AG20443 (cell line): ENCODE measurements at places on chromosomes 2 and 18.

DNA sequence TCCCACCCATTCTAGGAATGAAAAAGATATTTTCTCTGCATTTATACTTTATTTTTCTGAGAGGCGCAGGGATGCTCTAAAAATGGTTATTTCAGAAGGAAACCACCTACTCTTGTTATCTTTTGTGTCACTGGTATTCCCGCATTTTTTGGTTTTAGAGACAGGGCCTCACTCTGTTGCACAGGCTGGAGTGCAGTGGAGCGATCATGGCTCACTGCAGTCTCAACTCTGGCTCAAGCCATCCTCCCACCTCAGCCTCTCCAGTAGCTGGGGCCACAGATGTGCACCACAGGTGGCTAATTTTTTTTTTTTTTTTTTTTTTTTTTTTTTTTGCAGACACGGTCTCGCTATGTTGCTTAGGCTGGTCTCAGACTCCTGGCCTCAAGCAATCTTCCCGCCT lies 135.9 kb downstream of the NCK2 start:
- DNase-seq = no peak

GRCh38 chr18:4870177-4870773 lies 326.8 kb downstream of the AKAIN1 start:
- DNase-seq = no peak

DNA sequence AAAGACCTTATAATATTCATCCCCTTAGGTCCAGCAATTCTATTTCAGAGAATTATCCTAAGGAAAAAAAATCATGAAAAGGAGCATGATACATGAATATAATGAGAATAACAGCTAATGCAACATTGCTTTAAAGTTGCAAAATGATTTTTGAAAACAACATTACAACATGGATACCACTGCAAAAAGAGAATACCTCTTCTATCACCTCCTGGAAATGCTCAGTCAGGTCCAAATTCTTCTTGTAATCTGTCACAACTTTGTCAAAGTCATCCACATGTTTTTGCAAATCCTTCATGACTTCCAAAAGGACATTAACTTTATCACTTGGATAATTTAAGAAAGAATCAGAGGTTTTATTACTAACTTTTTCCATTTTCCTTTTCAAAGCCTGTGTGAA lies 47.9 kb upstream of the TTN start:
- DNase-seq = no peak

- no peak for DNase-seq
Measured at GRCh38 chr2:71102981-71103681, 26.9 kb downstream of the MCEE start.

GRCh38 chr2:132915812-132916549 lies 246.0 kb upstream of the LYPD1 start:
- no peak for DNase-seq

DNA sequence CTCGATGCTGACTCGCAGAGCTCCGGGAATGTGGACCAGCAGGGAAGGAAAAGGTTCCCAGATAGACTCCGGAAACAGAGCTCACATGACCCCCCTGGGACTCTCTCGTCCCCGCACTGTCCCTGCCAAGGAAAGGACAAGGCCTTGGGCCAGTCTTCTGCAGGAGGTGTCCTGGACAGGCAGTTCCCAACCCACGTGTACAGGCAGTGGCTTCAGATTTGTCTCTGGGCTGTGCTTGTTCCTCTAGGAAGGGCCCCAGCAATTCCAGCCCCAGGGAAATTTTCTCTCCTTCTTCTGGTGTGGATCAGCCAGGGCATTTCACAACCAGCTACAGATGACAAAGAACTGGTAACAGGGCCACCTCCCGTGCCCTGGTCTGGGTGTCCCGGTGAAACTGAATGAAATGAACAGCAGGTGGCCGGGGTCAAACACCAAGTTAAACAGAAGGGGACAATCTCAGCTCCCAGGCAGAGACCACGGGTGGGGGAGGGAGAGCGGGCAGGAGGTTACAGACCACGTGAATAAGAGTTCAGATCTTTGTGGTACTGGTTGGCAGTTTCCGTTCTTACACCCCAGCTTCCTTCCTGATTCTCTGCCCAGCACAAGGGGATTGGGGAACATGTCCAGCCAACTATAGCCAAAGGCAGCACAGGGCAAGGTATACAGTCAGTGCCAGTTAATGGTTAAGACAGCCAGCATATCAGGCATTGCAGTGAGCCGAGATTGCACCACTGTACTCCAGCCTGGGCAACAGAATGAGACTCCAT lies 52.2 kb upstream of the CAB39 start:
- DNase-seq = no peak

- no peak for DNase-seq
Measured at GRCh38 chr2:212142631-212143030, 396.0 kb downstream of the ERBB4 start.

- no peak for DNase-seq
Measured at GRCh38 chr2:180325416-180326120, 318.5 kb upstream of the CWC22 start.

GRCh38 chr2:218290316-218291261 lies 1.7 kb downstream of the TMBIM1 start:
- no peak for DNase-seq

DNA sequence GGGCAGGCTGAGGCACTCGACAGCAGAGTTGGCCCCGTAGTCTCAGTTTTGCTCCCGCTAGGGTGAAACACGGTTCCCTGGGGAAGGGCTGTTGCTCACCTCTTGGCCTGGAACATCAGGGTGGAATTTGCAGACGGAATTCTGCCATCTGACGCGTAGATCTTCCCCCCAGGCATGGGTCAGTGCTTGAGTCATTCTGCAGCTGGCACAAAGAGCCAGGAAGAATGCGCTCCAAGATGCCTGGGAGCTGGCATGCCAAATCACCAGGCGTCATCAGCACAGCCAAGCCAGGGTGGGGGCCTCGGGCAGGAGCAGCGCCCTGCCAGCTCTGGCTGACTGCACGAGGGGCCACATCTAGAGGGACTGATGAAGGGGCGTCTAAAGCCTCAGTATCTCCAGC lies 42.7 kb downstream of the ODC1 start:
- peak; percentile 93 for DNase-seq

GRCh38 chr2:187495324-187495723 lies 47.3 kb upstream of the CALCRL start:
- no peak for DNase-seq

DNA sequence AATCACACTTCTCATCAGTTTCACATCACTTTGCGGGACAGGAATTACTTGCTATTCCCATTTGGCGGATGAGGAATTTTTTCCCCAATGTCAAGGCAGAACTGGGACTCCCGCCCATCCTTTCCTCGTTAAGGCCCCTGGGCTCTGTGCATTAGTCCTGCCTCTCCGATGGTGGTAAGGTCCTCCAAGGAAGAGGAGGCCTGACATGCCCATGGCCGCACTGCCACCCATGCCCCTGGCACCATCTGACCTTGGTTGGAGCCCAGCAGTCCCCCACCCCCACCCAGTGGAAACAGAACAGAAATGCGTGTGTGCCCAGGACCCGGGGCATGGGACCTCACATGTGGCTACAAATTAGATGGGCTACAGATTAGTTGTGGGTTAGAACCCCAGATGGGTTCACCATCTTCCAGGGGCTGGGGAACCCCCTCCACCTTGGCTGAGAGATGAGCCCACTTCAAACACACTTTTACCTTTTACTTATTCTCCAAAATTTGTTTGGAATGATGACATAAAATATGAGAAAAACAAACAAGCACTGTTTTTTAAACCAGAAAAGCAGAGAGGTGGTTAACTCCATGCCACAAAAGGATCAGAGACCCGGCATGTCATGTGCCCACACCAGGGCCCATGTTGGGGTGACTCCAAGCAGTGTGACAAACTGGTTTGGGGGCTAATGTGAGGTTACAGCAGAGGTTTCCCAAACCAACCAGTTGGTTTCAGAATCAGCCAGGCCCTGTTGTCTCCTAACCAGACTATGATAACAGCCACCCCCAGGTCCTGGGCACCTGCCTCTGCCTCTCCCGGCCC lies 11.0 kb upstream of the DUSP2 start:
- DNase-seq = no peak

DNA sequence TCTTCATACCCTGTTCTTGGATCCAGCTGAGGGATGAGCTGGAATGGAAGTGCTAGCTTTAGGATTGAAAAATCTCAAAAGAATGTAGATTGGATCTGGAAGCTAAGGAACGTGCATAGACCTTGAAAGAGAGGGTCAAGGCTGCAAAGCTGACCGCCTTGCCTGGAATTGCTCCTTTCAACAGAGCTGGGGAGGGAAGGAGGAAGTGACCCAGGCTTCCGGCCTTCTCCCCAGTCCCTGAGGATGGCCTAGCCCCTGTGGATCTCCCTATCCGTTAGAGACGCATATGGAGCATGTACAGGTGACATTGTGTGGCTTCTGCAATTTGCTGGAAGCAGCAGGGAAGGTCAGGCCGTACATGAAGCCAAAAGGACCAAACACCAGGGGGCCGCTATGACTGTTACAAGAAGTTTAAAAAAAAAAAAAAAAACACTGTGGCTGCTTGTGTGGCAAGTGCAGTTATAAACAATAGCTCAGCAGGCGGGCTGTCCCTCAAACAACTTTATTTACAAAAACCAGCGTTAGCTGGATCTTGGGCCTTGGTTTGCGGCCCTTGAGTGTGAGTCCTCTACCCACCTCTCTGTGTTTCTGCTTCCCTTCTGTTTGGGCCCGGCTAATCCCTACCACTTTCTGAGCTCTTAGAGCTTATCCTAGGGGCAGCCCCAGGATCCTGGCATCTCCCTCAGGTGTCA lies 227.6 kb downstream of the SEPTIN10 start:
- no peak for DNase-seq

GRCh38 chr2:186559848-186560247 lies 30.0 kb upstream of the ITGAV start:
- DNase-seq = no peak

DNA sequence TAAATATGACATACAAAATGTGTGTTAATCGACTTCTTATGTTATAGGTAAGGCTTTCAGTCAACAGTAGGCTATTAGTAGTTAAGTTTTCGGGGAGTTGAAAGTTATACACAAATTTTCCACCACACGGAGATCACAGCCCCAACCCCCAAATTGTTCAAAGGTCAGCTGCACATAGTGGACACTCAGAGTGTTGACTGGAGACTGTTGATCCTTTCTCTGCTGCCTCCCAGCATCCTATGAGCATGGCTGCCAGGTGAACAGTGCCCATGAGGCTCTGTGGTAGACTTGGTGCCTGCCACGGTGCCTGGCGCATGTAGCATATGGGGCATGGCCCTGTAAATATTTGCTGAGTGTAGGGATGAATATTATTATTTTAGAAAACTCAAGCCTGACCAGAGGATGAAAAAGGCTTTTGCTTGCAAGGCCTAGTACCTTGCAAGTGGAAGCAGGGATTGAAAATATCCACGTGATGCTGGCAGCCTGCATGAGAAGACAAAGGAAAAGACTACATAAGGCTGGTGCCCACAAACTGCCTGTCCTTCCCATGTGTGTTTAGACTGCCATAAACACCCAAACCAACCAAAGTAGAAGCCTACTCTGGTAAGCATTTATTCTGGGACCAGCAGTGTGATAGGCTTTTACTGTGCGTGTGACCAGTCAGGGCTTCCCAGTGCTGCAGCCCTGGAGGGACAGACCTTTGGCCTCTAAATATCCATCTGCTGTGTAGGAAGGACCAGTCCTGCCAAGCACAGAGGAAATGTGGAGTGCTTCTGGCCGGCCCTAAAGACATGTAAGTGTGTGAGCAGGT lies 226.1 kb downstream of the LDLRAD4 start:
- DNase-seq = no peak

- DNase-seq = peak; percentile 84
Measured at GRCh38 chr2:218398437-218399390, 954 bp upstream of the CTDSP1 start.

GRCh38 chr2:122486705-122487415 lies 731.4 kb downstream of the TSN start:
- DNase-seq = no peak

- DNase-seq = no peak
Measured at GRCh38 chr2:181198183-181198864, 217.9 kb downstream of the UBE2E3 start.

DNA sequence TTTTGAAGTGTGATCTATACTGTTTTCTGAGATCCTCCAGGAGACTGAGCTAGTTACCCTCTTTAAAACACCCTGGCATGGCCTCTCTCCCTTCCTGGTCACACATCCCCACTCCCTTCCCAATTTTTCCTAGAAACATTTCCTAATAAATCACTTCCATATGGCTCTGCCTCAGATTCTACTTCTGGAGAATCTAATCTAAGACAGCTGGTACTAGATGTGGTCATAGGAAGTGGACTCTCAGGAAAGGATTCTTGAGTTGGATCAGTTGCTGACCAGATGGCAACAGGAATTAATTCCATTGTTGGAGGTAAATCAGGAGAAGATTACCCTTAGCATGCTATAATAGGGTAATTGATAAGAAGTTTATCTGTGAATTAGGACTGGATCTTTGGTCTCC lies 310.5 kb downstream of the SATB2 start:
- DNase-seq = peak; percentile 66

DNA sequence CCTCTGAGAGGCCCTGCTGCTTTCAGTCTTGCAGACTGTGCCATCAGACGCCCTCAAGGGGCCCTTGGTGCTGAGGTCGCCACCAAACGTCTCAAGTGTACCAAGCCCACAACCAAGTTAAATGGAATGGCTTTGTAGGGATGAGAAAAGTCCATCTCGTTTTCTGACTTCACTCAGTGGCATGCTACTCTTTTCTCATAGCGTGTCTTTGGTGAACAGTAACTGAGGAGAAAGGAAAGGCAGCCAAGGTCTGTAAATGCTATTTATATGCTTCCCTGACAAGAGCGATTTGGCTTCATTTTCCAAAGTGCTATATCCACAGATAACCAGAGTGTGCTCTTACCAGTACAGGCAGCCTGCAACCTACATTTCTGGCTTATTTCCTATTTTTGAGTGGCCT lies 123.0 kb downstream of the MTX2 start:
- no peak for DNase-seq

DNA sequence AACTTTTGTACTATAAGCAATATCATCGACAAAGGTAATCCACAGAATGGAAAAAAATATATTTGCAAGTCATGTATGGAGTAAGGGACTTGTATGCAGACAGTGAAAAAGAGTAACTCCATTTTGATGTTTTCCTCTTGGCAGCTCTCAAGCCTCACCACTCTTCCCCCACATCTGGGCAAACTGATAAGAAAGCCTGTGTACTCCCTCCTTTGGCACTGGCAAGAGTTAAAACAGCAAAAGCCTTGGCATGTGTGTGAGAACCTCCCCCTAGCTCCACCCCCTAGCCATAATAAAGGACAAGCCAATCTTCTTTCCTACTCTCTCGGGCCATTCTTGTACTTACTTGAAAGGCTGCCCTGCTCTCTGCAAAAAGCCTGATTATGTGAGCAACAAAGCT lies 335.2 kb downstream of the LRATD1 start:
- DNase-seq = no peak

- DNase-seq = no peak
Measured at GRCh38 chr2:84858123-84858522, 22.8 kb downstream of the TRABD2A start.

DNA sequence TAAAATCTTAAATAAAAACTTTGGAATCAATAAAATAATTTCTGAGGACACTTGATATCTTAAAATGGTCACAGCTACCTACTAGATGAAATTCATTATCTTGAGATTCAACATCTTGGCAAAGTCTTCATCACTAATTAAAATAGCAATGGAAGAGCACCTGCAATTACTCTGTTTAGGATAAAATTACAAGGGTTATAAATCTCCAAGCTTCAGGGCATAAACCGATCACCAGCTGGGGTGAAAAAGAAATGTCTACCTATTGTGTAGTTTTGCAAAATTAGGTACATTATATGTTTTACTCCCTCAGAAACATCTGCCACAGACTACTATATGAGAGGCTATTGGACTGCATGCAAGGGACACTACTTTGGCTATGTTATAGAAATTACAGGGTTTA lies 327.1 kb downstream of the CCDC178 start:
- no peak for DNase-seq
